ENCODE measurements at places on chromosomes 13 and 19. TPM values are rescaled to one million over a fixed set of nuclear protein-coding genes. Genes with fewer than 3 reads are reported as not detected.

The KIR3DL1 gene
- not detected for total RNA-seq

The WDFY2 gene
- total RNA-seq = 3.2 TPM

The APC2 gene
- 1.5 TPM for total RNA-seq

The MEIOSIN gene
- total RNA-seq = 0.05 TPM

The LRG1 gene
- total RNA-seq = 0.06 TPM

The SMAD9 gene
- total RNA-seq = 0.14 TPM

The DHDH gene
- 1.6 TPM for total RNA-seq

The PTH2 gene
- total RNA-seq = not detected

The UBE2L5 gene
- not detected for total RNA-seq

The ZNF534 gene
- total RNA-seq = not detected

The PRRG2 gene
- total RNA-seq = 1.3 TPM

The ZNF415 gene
- total RNA-seq = not detected

The CDX2 gene
- total RNA-seq = 1.2 TPM

The TDRD12 gene
- 0.23 TPM for total RNA-seq
